ENCODE measurements at places on chromosomes 4 and X. TPM values are rescaled to one million over a fixed set of nuclear protein-coding genes. Genes with fewer than 3 reads are reported as not detected.

DNA sequence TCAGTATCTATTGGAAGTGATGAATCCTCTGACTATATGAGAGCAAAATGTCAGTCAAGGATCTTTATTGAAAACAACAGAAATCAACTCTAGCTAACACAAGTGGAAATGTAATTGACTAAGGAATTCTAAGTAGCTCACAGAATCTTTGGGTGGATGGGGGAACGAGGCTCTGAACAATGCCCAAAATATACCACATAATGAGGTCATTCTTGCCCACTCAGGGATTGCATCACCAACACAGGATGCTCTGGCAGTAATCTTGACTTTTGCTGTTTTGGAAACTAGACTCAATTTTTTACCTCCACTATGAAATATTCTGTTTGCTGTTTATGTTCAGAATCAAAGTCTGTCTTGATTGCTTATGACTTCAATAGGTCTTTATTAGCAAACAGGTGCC lies 127.4 kb upstream of the UNC5C start:
- no peak for DNase-seq

- DNase-seq, result no peak
These were observed 163.8 kb upstream of the PGRMC2 start for GRCh38 chr4:128451270-128451905.

KCND1 gene
- 1.2 TPM for total RNA-seq

DNA sequence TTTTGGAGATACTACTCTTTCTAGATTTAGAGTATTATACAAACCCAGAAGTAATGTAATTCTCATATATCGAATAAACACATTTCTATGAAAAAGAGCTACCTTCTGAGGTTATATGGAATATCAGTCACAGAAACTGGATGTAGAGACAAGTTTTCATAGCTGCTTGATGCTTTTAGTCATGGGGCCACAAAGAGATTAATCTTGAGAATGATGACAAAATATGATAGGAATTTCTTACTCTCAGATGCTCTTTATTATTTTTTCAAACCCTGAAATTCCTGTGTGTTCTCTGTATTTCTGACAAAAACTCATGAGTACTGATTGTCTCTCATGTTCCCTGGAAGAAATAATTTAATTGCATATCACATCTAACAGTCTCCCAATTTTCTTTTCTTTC lies 662.5 kb downstream of the RAPGEF2 start:
- DNase-seq, result no peak

DNA sequence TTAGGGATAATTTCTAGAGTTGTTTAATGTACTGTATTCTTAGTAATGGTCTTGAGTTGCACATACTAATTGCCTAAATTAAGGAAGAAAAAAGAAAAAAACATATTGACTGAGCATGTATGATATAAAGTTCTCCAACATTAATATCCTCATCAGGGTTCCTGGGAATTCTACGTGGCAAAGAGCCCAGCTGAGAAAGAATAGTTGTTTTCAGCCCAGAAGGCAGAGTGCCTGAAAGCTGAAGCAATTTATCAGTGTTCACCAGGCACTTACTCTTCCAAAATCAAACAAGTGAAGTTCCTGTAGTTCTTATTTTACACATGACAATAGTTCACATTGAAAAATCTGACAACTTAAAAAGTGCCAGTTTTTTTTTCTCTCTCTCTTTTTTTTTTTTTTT lies 27.7 kb downstream of the YIPF7 start:
- no peak for DNase-seq

RADX gene
- total RNA-seq, result 1.7 TPM

HAND2 gene
- 188 TPM for total RNA-seq

DNA sequence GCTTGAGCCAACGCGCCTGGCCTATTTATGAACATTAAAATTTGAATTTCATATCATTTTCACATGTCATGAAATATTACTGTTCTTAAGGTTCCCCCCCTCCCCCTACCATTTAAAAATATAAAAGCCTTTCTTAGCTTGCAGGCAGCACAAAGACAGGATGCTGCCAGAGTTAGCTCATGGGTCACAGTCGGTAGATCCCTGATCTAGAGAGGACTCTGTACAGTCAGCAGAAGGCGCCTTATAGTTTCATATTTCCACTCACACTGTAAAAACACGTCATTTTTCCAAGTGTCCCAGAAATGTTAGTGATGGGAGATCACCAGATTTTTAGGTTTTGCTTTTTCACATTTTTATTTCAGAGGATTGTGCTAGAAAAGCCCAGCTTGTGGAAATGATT lies 12.2 kb downstream of the NOCT start:
- DNase-seq, result no peak
